Hematopoietic multipotent progenitor cell treated with erythropoietin and hydrocortisone succinate and interleukin-3 and kit ligand, for 6 days (in vitro differentiated cells): ENCODE measurements at places on chromosomes 2 and 18.

GRCh38 chr18:26685438-26686157, 137.2 kb upstream of the KCTD1 start:
- no peak for DNase-seq

DNA sequence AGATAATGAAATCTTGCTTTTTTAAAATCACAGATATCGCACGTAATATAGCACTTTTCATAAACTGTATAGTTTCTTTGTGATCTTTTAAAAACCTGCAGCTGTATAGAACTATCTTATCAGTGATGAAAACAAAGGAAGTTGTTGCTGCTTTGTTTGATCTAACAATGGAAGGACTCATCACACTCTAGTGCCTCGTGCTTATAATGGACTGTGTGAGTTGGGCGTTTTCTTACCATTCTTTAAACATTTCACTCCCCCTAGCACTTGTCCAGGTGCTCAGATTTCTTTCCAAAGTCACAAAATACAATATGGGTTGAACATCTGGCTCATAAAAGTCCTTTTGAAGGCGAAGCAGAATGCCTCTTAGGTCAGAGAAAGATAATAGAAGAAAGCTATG, 94.8 kb upstream of the SPATS2L start:
- no peak for DNase-seq

GRCh38 chr2:205769495-205769850, 87.2 kb downstream of the NRP2 start:
- no peak for DNase-seq

DNA sequence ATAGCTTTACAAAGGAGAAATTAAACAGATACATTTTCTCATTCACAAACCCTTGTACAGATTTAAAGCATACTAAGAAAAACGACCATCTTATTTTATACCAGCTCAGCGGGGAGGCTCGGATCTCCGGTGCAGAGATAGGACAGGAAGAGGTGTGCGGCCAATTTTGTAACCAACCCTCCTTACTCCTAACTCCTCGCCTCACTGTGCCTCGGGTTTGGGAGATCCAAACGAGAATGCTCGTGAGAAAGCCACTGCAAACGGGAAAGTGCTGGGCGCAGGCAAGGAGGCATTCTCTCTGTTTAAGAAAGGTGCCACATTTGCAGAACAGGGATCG, 1.2 kb downstream of the KDSR start:
- peak; percentile 38 for DNase-seq

GRCh38 chr2:122096761-122097160, 341.3 kb downstream of the TSN start:
- no peak for DNase-seq

DNA sequence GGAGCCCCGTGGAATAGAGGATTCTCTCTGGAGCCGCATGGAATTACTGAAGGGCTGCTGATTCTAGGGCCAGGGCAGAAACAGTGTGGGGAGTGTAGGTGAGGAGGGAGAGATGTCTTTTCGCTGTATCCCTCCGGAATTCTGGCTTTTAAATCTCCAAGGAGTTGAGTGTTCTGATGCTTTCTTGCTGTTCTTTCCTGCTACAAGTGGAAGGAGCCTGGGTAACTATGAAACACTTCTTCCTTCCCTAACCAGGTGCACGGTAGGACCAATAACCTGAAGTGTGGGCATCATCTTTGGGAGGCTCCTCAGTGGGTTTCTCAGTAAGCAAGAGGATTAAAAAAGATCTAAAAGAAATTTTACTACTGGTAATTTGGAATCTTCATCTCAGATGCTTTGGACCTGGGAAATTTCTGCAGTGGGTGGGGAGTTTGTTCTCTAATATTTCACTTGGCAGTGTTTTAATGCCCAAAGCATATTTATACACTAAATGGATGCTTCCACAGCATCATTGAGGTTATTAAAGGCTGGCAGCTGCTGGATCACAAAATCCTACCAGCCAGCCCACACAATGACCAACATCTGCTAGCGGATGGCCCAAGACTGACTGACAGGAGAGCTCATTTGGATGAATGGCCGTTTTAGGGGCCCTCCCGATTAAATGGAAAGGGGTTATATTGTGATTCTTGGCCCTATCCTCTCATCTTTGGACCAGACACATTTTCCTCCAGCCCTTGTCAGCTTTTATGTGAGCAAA, 2.1 kb downstream of the EML6 start:
- no peak for DNase-seq

GRCh38 chr2:5587766-5588165, 104.4 kb upstream of the SOX11 start:
- no peak for DNase-seq

DNA sequence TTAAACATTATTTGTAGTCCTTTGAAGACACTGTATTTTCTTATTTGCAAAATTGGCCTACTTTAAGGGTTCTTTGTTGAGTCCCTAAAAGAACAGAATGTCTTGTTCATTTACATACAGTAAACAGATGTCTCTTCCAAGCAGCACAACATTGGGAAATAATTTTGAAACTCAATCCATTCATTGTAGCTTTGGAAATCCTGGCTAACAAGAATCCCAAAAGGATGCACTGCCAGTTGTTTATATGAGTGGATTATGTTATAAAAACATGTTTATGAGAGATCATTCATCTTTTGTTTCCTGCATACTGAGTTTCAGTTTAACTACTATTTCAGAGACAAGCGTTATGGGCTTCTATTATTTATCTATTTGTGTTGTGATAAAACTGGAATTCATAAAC, 499.3 kb downstream of the PID1 start:
- DNase-seq = no peak

GRCh38 chr2:15517793-15518192, 43.3 kb downstream of the NBAS start:
- DNase-seq = peak; percentile 8

GRCh38 chr2:202099515-202099914, 26.5 kb downstream of the KIAA2012 start:
- no peak for DNase-seq
